ENCODE measurements at places on chromosomes 11 and 22. TPM values are rescaled to one million over a fixed set of nuclear protein-coding genes. Genes with fewer than 3 reads are reported as not detected.

GRCh38 chr22:45564349-45565030, 61.8 kb downstream of the FBLN1 start:
- DNase-seq: no peak
- peaks cover 56% of the 10 kb centered on the region for H3K36me3 ChIP-seq
- H3K4me1 ChIP-seq: peaks cover 4% of the 10 kb centered on the region
- H3K4me3 ChIP-seq: no peak overlapping the region
- no peak overlapping the region for H3K27ac ChIP-seq

GRCh38 chr11:112694813-112695212, 266.4 kb upstream of the NCAM1 start:
- peaks cover 19% of the 10 kb centered on the region for H3K4me1 ChIP-seq
- no peaks in the 10 kb centered on the region for H3K36me3 ChIP-seq
- DNase-seq: no peak
- H3K27ac ChIP-seq: no peak overlapping the region
- H3K4me3 ChIP-seq: no peak overlapping the region
- H3K27me3 ChIP-seq: peaks cover 10% of the 10 kb centered on the region

GRCh38 chr11:133601641-133602040, 69.3 kb upstream of the OPCML start:
- no peaks in the 10 kb centered on the region for H3K36me3 ChIP-seq
- no peak overlapping the region for H3K27ac ChIP-seq
- H3K27me3 ChIP-seq: peaks cover 63% of the 10 kb centered on the region
- DNase-seq: no peak

NELL1 gene
- 2.6 TPM for total RNA-seq

PATE4 gene
- not detected for total RNA-seq

BRSK2 gene
- total RNA-seq: 4.9 TPM

MRGPRE gene
- not detected for total RNA-seq

TRPT1 gene
- total RNA-seq: 41.1 TPM

ASPHD2 gene
- total RNA-seq: 1.9 TPM

OR52J3 gene
- not detected for total RNA-seq
